Left ventricle myocardium superior (tissue), 1 donor: ENCODE measurements at places on chromosomes 12 and 14. TPM values are rescaled to one million over a fixed set of nuclear protein-coding genes. Genes with fewer than 3 reads are reported as not detected.

Gene PFDN5
- 374 TPM for total RNA-seq

Gene PXN
- 65.9 TPM for total RNA-seq

Gene KCNMB4
- total RNA-seq = 1.9 TPM

Gene TPPP2
- total RNA-seq = 1.2 TPM

Gene DDHD1
- total RNA-seq = 8.1 TPM

Gene LMBR1L
- 30.7 TPM for total RNA-seq

Gene PTCSC3
- total RNA-seq = not detected

Gene MGAT4C
- total RNA-seq = 2.3 TPM

Gene SLC10A1
- total RNA-seq = not detected

Gene TROAP
- total RNA-seq = 0.37 TPM

Gene DYRK2
- total RNA-seq = 41.5 TPM

Gene KIF21A
- 55.3 TPM for total RNA-seq

Gene ADAM21
- 0.32 TPM for total RNA-seq

Gene TAS2R9
- total RNA-seq = not detected

Gene KRT79
- not detected for total RNA-seq

Gene CBLN3
- total RNA-seq = 2.3 TPM

- no peak for DNase-seq
Measured at GRCh38 chr12:58196971-58197370, 255.6 kb downstream of the ATP23 start.

GRCh38 chr12:12934556-12934955, 17.4 kb downstream of the GPRC5D start:
- DNase-seq = no peak

DNA sequence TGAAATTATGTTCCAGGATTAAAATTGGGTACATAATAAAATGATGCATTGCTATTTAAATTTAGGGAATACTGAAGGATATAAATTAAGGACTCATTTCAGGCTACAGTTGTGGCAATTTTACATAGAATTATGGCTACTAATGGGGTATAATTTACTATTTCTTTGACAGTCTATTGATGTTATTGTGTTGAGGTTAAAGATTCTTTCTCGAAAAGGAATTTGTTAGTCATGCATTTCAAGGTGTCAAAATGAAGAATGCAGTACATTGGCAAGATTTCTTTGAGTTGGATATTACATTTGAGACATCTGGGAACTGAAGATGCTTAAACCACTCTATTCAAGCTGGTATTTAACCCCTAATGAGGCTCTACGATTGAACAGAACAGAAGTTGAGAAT, 28.3 kb downstream of the SLC5A8 start:
- no peak for DNase-seq

- DNase-seq = peak; percentile 33
Measured at GRCh38 chr14:63045612-63046320, 508 bp upstream of the KCNH5 start.

DNA sequence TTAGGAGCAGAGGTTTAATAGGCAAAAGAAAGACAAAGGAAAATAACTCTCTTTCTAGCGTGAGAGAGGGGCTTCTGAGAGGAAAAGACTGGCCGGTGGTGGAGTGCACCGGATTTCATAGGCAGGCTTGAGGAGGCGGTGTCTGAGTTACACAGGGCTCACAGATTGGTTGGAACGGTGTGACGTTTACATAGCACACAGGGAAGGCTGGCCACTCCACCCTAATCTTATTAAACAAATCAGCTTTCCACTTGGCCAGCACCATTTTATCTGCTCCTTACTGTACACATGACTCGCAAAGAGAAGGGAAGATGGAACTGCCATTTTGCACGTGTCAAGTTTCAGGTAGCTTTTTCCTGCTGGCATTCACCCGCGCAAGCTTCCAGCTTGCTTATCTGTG, 587.7 kb downstream of the RPL10L start:
- DNase-seq = no peak

GRCh38 chr14:68693926-68694325, 98.9 kb downstream of the ZFP36L1 start:
- DNase-seq = no peak

GRCh38 chr12:96294831-96295230, 100.7 kb downstream of the ELK3 start:
- DNase-seq = no peak

DNA sequence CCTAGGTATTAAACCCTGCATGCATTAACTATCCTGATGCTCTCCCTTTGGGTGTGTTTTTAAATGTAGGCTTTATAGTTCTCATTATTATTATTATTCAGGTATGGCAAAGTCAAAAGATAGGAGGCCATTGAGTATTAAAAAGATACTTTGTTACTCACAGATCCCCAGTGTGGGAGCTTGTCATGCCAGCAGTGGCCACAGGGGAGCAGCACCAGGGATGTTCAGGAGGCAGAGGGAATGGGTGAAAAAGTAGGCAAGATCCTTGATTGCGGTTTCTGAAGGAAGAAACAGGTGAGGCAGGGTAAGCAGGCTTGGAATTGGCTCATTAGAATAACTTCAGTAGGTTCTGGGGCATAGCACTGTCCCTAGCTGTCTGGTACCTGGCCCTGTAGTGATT, 382.2 kb downstream of the MED13L start:
- no peak for DNase-seq

- no peak for DNase-seq
Measured at GRCh38 chr12:15778126-15778525, 11.1 kb downstream of the EPS8 start.

GRCh38 chr12:24560192-24560775, 388.6 kb downstream of the BCAT1 start:
- no peak for DNase-seq

DNA sequence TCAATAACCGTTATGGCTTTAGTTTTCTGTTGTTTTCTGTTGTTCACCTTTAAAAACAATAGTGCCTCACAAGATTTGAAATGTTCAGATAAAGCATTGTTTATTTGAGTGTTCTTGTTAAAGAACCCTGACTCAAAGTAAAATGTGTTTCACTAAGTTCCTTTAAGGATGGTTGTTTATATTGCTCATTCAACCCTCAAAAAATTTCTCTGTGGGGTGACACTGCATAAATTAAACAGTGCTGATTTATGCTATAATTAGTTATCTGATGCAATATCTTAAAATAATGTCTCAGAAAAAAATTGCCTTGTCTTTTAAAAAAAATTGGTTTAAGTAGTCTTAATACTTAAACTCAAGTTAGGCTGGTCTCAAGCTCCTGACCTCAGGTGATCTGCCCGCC, 775.1 kb downstream of the FLRT2 start:
- DNase-seq = no peak

DNA sequence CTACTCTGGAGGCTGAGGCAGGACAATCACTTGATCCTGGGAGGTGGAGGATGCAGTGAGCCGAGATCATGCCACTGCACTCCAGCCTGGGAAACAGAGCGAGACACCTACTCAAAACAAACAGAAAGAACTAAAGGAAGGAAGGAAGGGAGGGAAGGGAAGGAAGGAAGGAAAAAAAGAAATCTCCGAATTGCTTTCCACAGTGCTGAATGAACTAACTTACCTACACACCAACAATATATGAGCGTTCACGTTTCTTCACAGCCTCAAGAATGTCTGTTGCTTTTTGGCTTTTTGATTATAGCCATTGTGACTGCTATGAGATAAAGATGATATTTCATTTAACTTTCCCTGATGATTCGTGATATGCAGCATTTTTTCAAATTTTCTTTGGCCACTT, 1343.7 kb downstream of the LRFN5 start:
- DNase-seq = no peak

DNA sequence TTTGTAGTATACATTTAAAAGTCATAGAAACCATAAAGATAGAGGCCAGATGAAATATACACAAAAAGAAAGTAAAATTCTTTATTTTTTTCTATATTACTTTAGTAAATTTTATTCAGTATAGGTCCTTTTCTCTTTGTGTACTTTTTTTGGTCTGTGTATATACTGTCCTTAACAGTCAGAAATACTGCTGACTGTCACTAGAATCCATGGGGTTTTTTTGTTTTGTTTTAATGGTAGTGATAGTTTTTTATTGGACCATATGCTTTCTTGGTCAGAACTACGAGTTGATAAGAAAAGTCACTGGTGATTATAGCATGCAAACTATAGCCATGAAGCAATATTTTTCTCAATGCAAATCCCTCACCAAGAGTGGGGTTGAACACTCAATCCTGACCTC, 165.4 kb downstream of the FOXA1 start:
- no peak for DNase-seq

DNA sequence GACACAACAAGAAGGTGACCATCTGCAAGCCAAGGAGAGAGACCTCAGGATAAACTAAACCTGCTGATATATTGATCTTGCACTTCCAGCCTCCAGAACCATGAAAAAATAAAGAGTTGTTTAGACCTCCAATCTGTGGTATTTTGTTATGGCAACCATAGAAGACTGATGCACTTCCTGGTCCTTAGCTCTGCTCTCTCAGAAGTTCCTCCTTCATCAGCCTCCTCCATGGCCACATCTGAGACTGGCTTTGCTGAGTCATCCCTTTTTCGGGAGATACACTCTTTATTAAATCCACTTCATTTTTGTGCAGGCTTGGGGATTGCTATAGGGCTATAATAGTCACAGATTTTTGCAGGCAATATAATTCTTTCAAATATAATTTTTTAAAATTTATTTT, 89.6 kb upstream of the ATF7IP start:
- DNase-seq = no peak

- DNase-seq = no peak
Measured at GRCh38 chr14:42994051-42994736, 1387.5 kb downstream of the LRFN5 start.

GRCh38 chr12:92656911-92657310, 45.9 kb upstream of the PLEKHG7 start:
- no peak for DNase-seq

DNA sequence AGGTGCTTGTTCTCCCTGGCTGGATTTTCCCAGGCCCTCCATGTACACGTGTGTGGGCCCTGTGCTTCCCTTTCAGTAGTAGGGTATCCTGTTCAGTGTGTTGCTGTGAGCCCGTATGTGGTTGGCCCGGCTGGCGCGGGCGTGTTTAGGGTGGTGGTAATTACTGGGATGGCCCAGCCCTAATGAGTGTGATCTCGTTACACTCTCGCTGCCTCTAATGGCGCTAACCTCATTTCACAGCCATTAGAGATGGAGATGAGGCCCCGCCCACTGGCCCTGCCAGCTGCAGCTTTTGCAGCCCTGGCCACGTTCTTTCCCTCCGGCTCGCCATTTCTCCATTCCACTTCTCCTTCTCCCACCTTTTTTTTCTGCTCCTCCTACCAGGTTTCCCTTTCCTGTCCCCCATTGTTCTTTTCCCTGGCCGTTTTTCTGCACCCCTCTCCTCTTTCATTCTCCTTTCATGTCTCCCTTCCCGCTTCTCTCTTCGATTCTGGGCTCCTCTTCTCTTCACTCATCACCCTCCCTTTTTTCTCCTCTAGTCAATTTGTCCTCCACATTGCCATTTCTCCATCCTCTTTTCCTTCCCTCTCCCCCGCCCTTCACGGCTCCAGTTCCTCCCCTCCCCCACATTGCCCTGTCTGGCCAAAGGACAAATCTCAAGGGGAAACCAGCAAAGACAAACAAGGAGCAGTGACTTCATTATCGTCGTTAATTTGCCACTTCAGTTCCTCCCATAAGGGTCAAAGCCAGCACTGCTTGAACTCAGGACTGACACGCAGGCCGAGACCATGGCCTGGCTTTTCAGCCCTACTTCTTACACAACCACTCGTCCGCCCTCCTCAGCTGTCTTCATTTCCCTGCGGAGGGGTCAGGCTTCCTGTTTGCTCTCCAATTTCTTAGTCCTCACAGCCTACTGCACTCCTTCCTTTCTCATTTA, 6.8 kb downstream of the ZFHX2 start:
- peak; percentile 68 for DNase-seq

DNA sequence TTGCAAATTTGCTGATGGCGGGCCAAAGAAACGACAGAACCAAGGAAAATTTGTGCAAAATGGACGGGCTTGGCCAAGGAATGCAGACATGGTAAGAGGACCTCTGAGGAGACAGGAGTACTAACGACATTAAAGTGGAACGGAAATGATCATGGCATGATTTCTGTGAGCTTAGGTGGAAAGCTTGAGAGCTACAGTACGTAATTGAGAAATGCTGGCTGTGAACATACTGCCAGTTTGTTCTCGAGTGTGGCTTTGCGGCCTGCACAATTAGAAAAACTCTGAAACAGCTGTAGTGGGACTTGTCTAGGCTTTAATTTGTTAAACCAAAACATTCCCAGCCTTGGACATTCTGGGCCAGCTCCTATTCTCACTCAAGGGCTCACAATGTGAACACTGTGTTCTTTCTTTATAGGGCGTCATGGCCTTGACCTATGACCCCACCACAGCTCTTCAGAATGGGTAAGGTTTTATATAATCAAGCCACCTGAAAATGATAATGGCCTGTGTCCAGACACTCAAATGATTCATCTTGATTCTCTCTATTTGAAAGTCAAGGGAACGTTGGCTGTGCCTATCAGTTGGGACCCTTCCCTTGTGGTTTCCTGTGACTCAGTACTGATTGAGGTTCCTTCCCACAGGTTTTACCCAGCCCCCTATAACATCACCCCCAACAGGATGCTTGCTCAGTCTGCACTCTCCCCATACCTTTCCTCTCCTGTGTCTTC, 48.5 kb downstream of the BAZ2A start:
- no peak for DNase-seq

GRCh38 chr12:43167691-43168090, 384.3 kb downstream of the ADAMTS20 start:
- DNase-seq = no peak

- no peak for DNase-seq
Measured at GRCh38 chr12:104372061-104372720, 68.7 kb downstream of the EID3 start.

- DNase-seq = peak; percentile 84
Measured at GRCh38 chr12:57110104-57111030, 795 bp downstream of the STAT6 start.

DNA sequence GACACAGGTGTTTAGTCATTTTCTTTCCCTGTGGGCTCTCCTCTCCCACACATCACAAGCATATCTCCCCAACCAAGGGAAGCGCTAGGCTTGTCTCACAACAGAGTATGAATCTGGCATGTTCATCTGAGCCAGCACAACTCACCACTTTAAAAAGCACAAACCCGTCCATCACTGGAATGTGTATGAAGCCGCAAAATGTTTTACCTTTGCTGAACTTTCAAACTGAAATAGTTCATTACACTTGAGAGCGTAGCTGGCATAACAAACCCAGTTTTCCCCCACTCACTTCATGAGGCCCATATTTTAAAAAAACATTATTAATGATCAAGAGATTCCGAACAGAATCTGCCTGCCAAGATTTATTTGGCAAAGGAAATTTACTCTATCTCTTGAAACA, 15.8 kb downstream of the NID2 start:
- no peak for DNase-seq

DNA sequence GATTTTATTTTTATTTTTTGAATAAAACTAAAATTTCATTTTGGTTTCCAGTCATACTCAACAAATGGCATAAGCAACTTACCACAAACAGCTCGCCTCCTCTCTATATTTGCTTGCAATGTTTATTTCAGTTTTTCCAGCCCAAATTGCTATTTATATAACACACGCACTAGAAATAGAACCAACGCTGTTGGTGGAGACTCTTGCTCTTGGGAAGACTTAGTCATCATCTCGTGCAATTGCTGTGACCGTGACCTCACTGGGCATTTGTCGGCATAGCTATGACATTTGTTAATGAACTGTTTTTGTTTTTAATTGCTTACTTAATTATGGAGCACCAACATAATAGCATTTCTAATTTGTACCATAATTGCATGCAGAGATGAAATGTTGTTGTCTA, 153.1 kb upstream of the OTX2 start:
- no peak for DNase-seq

- no peak for DNase-seq
Measured at GRCh38 chr12:127500512-127501035, 766.4 kb upstream of the TMEM132C start.

GRCh38 chr12:94535510-94535921, 75.8 kb upstream of the CEP83 start:
- DNase-seq = no peak

GRCh38 chr12:122966743-122967550, 684 bp upstream of the ABCB9 start:
- no peak for DNase-seq
